Sciatic nerve (tissue), 2 donors: ENCODE measurements at places on chromosomes 2 and 18. TPM values are rescaled to one million over a fixed set of nuclear protein-coding genes. Genes with fewer than 3 reads are reported as not detected.

DNA sequence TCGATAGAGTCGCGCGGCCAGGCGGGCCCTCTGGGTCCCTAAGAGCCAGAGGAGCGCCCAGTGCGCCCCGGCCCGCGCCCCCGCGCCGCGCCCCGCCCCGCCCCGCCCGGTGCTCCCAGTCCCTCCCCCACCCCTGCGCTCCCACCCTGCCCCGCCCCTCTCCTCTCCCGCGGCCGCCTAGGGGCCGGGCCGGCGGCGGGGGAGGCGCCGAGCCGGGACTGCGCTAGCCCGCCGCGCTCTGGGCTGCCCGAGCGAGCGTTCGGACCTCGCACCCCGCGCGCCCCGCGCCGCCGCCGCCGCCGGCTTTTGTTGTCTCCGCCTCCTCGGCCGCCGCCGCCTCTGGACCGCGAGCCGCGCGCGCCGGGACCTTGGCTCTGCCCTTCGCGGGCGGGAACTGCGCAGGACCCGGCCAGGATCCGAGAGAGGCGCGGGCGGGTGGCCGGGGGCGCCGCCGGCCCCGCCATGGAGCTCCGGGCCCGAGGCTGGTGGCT lies at the start of gene GPC1:
GPC1 (plus strand) TSS at position 207 of the 491 bp plus-strand sequence; CDS start at position 463, 256 bp downstream.
- peak; percentile 83 for DNase-seq

GRCh38 chr2:124289615-124290014 lies 264.5 kb downstream of the CNTNAP5 start:
- DNase-seq, result no peak

- no peak for DNase-seq
These were observed 92.7 kb upstream of the PARD3B start for GRCh38 chr2:204452464-204453023.

DNA sequence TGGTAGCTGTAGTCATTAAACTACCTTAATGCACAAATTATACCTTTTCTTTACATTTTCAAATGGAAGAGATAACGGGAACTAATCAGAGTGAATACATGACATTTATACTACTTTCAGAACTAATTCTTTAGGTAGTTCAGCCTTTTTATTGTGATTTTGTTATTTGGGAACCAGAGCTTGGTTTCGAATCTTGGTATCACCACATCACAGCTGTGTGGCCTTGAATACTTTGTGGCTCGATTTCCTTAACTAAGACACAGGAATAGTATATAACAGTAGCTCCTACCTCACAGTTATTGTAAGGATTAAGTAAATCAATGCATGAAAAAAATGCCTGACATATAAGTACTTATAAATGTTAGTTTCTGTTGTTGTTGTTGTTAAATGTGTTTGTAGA lies 240.0 kb downstream of the WDR7 start:
- DNase-seq, result no peak

Gene SLC4A5
- total RNA-seq, result 12.6 TPM

- no peak for DNase-seq
These were observed 82.3 kb downstream of the PTH2R start for GRCh38 chr2:208488686-208489564.

DNA sequence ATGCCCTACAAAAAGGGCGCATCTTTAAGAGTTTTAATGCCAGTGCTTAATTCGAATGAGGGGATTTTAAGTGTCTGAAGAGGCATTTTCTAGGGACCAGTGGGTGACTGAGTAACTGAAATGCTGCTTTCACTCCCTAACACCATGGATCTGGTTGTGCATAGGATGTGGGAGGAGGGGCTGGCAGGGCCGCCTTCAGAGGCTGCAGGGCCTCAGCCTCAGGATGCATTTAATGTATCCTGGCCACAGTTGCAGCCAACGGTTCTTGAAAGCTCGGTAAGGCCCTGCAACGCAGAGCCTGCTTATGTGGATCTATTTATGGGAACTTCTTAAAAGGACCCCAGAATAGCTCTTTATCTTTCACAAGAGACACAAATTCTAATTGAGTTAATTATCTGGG lies 25.8 kb upstream of the IL18RAP start:
- no peak for DNase-seq

DNA sequence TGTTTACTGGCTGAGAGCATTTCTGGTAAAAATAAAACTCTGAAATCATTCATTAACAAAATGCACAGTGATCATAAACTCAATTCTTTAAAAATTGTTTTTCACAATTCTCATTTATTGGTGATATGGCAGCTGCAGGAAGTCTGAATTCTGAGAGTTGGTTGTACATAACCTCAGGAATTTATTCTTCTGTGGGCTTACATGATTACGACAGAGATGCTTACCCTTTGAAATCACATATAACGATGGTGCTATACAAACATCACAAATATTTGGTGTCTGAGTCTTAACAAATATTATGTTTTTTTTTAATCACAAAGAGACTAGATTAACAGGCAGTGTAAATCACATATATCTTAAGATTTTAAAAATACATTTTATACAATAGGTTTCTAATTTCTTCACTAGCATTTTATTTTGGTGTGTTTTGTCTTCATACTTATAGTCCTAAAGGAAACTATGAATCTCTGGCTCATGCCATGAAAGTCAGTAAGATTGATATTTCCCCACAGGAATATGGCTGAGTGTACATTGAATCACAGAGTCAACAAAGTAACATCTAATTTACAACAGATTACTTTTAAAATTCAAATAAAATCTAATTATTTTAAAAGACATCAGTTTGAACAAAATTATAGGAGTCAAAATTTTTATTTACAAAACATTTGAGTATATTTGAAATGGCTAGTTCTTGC lies 318.8 kb upstream of the THUMPD2 start:
- DNase-seq, result no peak

DNA sequence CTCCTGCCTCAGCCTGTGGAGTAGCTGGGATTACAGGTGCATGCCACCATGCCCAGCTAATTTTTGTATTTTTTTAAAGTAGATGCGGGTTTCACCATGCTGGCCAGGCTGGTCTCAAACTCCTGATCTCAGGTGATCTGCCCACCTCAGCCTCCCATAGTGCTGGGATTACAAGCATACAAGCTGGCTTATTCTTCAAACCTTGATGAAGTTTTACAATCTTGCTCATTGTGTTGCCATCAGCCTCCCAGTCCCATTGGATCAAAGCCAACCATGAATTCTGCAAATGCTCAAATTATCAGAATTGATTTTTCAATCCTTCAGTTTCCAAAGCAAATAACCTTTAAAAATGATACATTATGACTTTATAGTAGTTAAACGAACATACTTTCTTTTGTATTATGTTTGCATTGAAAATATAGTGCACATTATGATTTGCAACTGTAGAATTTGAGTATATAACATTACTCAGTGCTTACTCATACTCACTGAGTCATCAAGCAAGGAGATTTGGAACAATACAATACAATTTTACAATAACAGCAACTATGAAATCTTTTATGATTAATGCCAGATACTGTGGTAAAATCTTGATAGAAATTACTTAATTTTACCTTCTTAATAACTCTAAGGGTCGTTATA lies 1491.9 kb upstream of the CELF4 start:
- DNase-seq, result no peak

- no peak for DNase-seq
These were observed 119.9 kb downstream of the PARD3B start for GRCh38 chr2:204665207-204665606.

GRCh38 chr2:100906679-100907078 lies 86.7 kb downstream of the NPAS2 start:
- DNase-seq, result no peak

- no peak for DNase-seq
These were observed 218.8 kb downstream of the SNTG2 start for GRCh38 chr2:1169291-1169949.

DNA sequence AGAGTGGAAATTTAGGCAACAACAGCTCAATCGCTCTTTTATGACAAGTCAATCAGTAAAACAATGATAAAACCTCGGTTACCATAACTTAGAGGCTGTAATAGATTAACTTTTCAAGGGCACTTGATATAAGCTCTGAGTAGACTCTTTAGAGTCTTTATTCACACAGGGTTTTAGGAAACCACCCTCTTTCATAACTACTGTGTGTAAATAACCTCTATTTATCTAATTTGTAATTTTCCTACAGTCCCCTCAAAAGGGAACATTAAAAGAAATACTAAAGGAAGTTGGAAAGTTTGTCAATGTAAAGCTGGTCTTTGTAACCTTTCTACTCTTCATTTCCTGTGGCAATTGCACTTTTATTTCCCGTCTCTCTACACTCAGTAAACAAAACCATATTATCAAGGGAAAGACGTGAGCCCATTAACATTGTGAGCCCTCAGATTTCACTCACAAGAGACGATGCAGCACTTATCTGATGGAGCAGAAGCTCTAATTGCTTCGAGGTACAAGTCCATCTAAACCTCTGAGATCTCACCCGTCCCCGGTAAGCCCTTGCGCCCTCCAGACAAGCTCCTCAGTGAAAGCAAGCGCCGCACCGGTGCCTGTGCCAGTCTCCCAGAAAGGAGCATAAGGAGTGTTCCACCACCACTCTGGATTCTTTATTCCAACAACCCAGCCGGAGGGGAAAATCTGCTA lies 1.1 kb upstream of the HOXD1 start:
- no peak for DNase-seq

Gene PSMA8
- total RNA-seq, result not detected

Gene IMMT
- total RNA-seq, result 60.0 TPM

- no peak for DNase-seq
These were observed 17.3 kb upstream of the CNDP2 start for GRCh38 chr18:74478880-74479279.
